ENCODE measurements at places on chromosomes 12 and 14. TPM values are rescaled to one million over a fixed set of nuclear protein-coding genes. Genes with fewer than 3 reads are reported as not detected.

GRCh38 chr12:94180558-94181296 lies 32.4 kb downstream of the PLXNC1 start:
- no peaks in the 10 kb centered on the region for H3K36me3 ChIP-seq
- H3K27me3 ChIP-seq: no peaks in the 10 kb centered on the region
- H3K4me3 ChIP-seq: no peak overlapping the region
- no peak for DNase-seq
- H3K27ac ChIP-seq: no peak overlapping the region

FAM186B gene
- 0.48 TPM for total RNA-seq

DNA sequence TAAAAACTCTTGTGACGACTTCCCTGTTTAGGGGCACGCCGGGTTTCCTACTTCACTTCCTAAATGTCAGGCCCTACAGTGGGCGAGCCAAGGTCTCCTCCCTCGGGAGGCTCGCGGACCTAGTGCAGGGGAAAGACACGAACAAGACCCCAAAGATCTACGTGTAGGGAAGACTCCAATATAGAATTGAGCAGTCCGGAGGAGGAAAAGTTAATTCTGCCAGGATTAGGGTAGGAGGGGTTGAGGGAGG lies 564 bp downstream of the ATXN3 start:
- H3K36me3 ChIP-seq: no peaks in the 10 kb centered on the region
- peak overlapping the region; percentile 36 for H3K27ac ChIP-seq
- no peak for DNase-seq
- no peaks in the 10 kb centered on the region for H3K27me3 ChIP-seq

- H3K36me3 ChIP-seq: no peaks in the 10 kb centered on the region
- no peaks in the 10 kb centered on the region for H3K27me3 ChIP-seq
- H3K4me1 ChIP-seq: no peaks in the 10 kb centered on the region
- H3K4me3 ChIP-seq: no peak overlapping the region
- H3K27ac ChIP-seq: no peak overlapping the region
These were observed 58.5 kb upstream of the ATF7IP start for GRCh38 chr12:14307004-14307403.

DNA sequence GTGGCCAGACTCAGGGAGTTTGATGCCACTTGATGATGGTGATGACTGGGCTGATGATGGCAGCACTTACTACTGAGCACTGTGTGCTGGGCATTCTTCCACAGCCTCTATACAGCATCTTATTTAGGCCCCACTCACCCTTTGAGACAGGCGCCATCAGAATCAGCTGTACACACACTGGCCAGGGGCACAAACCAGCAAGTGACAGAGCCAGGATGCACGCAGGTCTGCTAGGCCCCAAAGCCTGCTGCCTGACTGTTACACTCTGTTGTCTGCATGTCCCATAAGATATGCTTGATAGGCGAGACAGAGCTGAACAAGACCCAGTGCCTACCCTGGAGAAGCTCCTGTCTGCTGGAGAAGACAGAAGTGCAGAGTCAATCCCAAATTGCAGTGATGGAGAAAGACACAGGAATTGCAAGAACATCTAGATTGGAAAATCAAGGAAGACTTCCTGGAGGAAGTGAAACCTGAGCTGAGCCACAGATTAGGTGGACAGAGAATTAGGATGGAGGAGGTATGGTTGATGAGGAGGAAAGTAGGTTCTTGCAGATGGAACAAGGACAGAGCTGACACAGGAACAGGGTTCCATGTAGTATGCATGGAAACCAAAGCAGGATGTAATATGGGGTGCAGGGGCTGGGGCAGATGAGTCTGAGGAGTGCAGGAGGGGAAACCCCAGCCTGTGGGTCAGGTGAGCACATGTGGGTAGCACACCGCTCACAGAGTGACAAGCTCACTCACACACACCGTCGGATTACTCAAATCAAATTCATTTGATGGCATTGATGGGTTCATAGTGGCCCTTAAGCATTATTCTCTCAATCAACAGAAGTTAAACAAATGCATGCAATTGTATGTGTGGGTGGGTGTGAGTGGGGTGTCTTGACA lies 117.3 kb downstream of the BEGAIN start:
- H3K36me3 ChIP-seq: no peaks in the 10 kb centered on the region
- no peak overlapping the region for H3K27ac ChIP-seq
- H3K4me3 ChIP-seq: no peak overlapping the region
- DNase-seq: no peak
- H3K4me1 ChIP-seq: no peaks in the 10 kb centered on the region

WASHC4 gene
- total RNA-seq: 29.4 TPM

DNA sequence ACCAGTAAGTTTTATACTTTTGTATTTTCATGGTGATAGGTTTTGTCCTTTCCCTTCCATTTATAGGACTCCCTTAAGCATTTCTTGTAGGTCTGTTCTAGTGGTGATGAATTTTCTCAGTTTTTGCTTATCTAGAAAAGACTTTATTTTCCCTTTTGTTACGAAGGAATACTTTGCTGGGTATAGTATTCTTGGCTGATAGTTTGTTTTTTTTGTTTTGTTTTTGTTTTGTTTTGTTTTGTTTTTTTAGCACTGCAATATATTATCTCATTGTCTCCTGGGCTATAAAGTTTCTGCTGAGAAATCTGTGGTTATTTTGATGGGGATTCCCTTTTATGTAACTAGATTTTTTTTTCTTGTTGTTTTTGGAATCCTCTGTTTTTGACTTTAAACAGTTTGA lies 67.7 kb downstream of the FBXO33 start:
- H3K27me3 ChIP-seq: no peaks in the 10 kb centered on the region
- no peaks in the 10 kb centered on the region for H3K4me1 ChIP-seq
- H3K27ac ChIP-seq: no peak overlapping the region
- DNase-seq: no peak
- no peaks in the 10 kb centered on the region for H3K36me3 ChIP-seq

GRCh38 chr12:19203539-19204506 lies 74.3 kb downstream of the PLEKHA5 start:
- H3K27ac ChIP-seq: no peak overlapping the region
- H3K36me3 ChIP-seq: no peaks in the 10 kb centered on the region
- H3K4me3 ChIP-seq: no peak overlapping the region
- H3K4me1 ChIP-seq: no peaks in the 10 kb centered on the region
- DNase-seq: no peak
- H3K27me3 ChIP-seq: no peaks in the 10 kb centered on the region

GPD1 gene
- total RNA-seq: 0.26 TPM

SLC7A7 gene
- 50.8 TPM for total RNA-seq

TEX22 gene
- 2.7 TPM for total RNA-seq

GRCh38 chr12:75571656-75572205 lies 60.3 kb upstream of the KRR1 start:
- no peaks in the 10 kb centered on the region for H3K4me1 ChIP-seq
- DNase-seq: no peak
- H3K36me3 ChIP-seq: no peaks in the 10 kb centered on the region

DNA sequence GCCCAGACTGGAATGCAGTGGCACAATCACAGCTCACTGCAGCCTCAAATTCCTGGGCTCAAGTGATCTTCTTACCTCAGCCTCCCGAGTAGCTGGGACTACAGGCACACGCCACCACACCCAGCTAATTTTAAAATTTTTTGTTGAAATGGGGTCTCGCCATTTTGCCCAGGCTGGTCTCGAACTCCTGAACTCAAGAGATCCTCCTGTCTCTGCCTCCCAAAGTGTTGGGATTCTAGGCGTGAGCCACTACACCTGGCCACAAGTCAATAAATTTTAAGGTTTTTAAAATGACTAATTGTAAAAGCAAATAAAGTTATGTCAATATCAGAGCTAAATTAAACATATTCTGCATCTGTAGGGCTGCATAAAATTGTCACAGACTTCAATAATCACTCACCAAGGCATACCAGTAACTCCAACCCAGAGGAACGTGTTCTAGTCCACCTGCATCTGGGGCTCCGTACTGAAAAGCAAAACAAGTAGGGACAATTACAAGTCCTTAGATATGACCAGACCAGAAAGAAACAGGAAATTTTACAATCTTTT lies 13.9 kb downstream of the GNS start:
- H3K27me3 ChIP-seq: no peaks in the 10 kb centered on the region
- no peaks in the 10 kb centered on the region for H3K4me1 ChIP-seq
- no peak for DNase-seq
- H3K4me3 ChIP-seq: no peak overlapping the region

DNA sequence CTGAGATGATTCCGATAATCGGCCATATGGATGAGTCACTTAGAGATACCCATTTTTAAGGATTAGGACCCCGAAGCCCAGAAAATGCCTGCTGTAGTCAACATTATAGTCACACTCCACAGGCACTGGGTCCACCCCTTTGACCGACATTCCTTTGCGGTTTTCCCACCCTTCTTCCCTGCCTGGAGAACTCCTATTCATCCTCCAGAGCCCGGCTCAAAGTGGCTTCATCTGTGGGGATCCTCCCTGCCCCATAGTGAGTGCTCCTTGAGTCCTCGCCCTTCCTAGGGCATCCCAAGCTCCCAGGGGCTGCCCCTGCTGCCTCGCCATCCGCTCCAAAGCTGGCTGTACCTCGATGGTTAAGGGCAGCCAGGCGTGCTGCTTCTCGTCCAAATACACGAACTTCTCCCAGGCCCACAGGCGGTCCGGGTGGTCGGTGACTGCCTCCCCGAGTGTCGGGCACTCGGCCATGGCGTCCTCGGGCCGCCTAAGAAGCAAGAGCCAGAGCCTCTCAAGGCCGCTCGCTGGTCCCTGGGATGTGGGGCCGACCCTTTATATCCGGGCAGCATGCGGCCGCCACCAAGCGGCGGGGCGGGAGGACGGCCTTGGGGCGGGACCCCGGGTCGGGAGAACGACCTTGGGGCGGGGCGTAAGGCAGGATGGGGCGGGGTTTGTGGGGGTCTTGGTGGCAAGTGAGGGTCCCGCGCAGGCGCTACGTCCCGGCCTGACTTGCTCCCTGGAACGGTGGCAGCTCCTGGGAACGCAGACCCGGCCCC lies at the start of gene TCL1A:
Gene TCL1A (minus strand): TSS at position 530 of the 776 bp plus-strand sequence. CDS start 59 bp downstream, at position 471.
- peak within 1 kb of the TSS; percentile 85 for H3K27ac ChIP-seq
- H3K4me3 ChIP-seq: peak within 1 kb of the TSS; percentile 84
- no peaks in the 10 kb centered on the region for H3K27me3 ChIP-seq
- H3K36me3 ChIP-seq: peaks cover 13% of the 10 kb centered on the region

GUCY2C gene
- total RNA-seq: 0.08 TPM

ANO2 gene
- total RNA-seq: not detected

DNA sequence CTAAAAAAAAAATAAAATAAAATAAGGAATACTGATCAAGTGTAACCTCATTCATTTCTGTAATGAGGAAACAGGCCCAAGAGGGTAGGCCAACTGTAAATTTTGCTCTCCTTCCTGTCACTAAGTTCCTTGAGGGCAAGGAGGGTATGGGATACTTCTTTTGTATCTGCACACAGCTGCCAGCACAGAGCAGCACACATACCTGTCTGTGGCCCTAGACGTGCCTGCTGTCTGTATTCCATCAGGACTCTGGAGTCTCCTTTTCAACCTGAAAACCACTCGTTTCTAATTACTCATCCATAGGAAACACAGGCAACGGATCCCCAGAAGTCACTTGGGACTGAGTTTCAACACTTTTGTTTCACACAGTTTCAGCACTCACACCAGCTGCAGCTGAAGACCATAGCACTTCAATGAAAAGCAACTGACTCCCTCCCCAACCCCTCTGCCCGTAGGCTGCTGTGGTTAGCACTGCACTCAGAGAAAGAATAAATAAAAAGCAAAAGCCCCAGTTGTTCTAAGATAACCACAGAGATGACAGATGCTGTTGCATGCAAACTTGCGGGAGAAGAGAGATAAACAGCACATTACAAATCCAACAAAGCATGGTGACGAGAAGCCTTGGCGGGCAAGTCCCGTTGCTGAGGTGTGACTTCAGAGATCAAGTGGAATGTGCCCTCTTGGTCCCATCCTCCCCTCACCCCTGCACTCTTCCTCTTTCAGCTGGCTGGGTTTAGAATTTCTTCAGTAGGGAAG lies 24.9 kb downstream of the CRACR2A start:
- peak overlapping the region; percentile 67 for H3K27ac ChIP-seq
- peaks cover 8% of the 10 kb centered on the region for H3K4me1 ChIP-seq
- H3K4me3 ChIP-seq: no peak overlapping the region
- DNase-seq: peak; percentile 66
- peaks cover 2% of the 10 kb centered on the region for H3K36me3 ChIP-seq
- H3K27me3 ChIP-seq: no peaks in the 10 kb centered on the region

GRCh38 chr12:103772367-103773108 lies 68.5 kb downstream of the NT5DC3 start:
- H3K36me3 ChIP-seq: no peaks in the 10 kb centered on the region
- H3K27me3 ChIP-seq: no peaks in the 10 kb centered on the region
- no peak for DNase-seq
- H3K4me1 ChIP-seq: no peaks in the 10 kb centered on the region

OR6C75 gene
- total RNA-seq: not detected

- no peaks in the 10 kb centered on the region for H3K27me3 ChIP-seq
- H3K27ac ChIP-seq: no peak overlapping the region
- H3K36me3 ChIP-seq: no peaks in the 10 kb centered on the region
- no peak overlapping the region for H3K4me3 ChIP-seq
- no peaks in the 10 kb centered on the region for H3K4me1 ChIP-seq
- DNase-seq: no peak
These were observed 48.4 kb downstream of the FLRT2 start for GRCh38 chr14:85578357-85578756.

GRCh38 chr14:50943261-50943942 lies 881 bp downstream of the PYGL start:
- H3K36me3 ChIP-seq: no peaks in the 10 kb centered on the region
- DNase-seq: no peak
- H3K4me1 ChIP-seq: peaks cover 8% of the 10 kb centered on the region
- H3K27me3 ChIP-seq: peaks cover 6% of the 10 kb centered on the region
- no peak overlapping the region for H3K27ac ChIP-seq

CLEC9A gene
- total RNA-seq: not detected

DNA sequence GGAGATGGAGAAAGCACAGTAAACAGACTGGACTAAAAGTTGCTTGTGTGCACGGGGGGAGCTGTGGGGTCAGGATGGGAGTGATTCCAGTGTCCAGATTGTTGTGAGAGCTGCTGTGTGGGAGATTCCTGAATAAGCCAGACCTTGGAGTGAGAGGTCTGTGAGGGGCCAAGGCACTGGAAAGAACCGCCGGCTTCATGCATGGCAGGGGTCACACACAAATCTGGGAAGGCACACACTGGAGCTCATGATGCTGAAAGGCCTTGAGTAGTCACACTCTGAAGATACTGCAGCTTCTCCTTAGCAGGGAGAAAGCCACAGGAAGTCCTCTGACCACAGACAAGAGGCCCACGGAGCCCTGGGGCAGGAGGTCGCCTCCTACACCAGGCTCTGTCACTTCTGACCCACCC lies 23.1 kb downstream of the ADCY6 start:
- peaks cover 18% of the 10 kb centered on the region for H3K4me1 ChIP-seq
- H3K4me3 ChIP-seq: no peak overlapping the region
- no peaks in the 10 kb centered on the region for H3K27me3 ChIP-seq
- DNase-seq: no peak

GRCh38 chr12:7016958-7017571 lies 1.2 kb downstream of the LPCAT3 start:
- peak overlapping the region; percentile 91 for H3K4me3 ChIP-seq
- H3K27me3 ChIP-seq: no peaks in the 10 kb centered on the region
- no peaks in the 10 kb centered on the region for H3K36me3 ChIP-seq

GSG1 gene
- total RNA-seq: not detected

GRCh38 chr12:92213166-92213565 lies 67.5 kb upstream of the BTG1 start:
- no peak overlapping the region for H3K27ac ChIP-seq
- no peak for DNase-seq
- H3K4me1 ChIP-seq: peaks cover 13% of the 10 kb centered on the region
- H3K36me3 ChIP-seq: no peaks in the 10 kb centered on the region

Measured in GM12878 (cell line).